ENCODE measurements at places on chromosomes 6 and 20. TPM values are rescaled to one million over a fixed set of nuclear protein-coding genes. Genes with fewer than 3 reads are reported as not detected.

DNA sequence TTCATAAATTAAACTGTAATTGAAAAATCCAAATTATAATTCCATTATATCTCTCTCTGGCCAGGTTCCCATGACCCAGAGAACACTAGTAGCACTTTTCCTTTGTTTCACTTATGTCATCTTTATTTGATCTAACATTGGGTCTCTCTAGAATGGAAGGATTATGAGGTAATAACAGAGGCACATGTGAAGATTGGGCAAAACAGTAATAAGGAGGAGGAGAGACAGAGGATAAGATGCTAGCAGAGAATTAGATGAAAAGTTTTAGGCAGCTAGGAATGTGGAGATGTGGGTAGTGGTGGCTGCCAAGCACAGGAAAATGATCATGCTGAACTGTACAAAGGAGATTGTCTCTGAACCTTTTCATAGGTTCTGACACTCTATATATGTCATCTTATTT, 3.3 kb downstream of the TAB2 start:
- H3K36me3 ChIP-seq: no peaks in the 10 kb centered on the region
- H3K27me3 ChIP-seq: no peaks in the 10 kb centered on the region
- H3K4me3 ChIP-seq: no peak overlapping the region
- no peak overlapping the region for H3K27ac ChIP-seq
- no peak for DNase-seq
- H3K4me1 ChIP-seq: no peaks in the 10 kb centered on the region

DNA sequence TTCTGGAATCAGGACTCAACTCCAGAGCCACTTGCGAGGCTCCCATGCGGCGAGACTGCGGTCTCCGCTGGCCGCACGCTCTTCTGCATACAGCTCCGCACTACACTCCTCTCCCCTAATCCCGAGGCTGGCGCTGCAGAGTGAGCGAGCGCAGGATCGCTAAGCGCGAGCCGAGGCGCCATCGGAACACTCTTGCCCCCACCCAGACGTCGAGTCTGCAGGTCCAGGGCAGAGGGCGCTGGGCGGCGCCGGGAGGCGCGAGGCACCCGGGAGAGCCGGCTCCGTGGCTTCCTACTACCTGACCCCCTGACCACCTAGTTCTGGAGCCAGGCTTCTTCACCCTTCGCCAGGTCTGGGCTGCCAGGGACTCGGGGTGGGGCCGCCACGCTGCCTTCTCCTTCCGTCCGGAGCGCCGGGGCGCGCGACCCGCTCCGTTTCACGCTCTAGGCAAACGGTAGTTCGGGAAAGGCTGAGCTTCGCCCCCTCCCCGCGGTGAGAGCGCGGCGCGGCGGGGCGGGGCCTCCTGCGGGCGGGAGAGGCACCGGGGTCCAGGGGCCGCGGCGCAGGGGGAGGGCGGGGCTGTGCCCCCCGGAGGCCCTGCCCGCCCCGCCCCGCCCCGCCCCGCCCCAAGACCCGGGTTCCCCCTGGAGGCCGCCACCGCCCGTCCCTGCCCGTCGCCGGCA, 5.4 kb upstream of the TUBB2A start:
- DNase-seq: peak; percentile 81
- H3K4me1 ChIP-seq: peaks cover 26% of the 10 kb centered on the region
- peak overlapping the region; percentile 84 for H3K4me3 ChIP-seq
- no peaks in the 10 kb centered on the region for H3K36me3 ChIP-seq
- no peak overlapping the region for H3K27ac ChIP-seq

GRCh38 chr20:43715511-43715910, 11.3 kb downstream of the GTSF1L start:
- no peaks in the 10 kb centered on the region for H3K4me1 ChIP-seq
- H3K36me3 ChIP-seq: peaks cover 72% of the 10 kb centered on the region
- no peak overlapping the region for H3K27ac ChIP-seq
- no peak for DNase-seq
- no peak overlapping the region for H3K4me3 ChIP-seq
- H3K27me3 ChIP-seq: no peaks in the 10 kb centered on the region

DNA sequence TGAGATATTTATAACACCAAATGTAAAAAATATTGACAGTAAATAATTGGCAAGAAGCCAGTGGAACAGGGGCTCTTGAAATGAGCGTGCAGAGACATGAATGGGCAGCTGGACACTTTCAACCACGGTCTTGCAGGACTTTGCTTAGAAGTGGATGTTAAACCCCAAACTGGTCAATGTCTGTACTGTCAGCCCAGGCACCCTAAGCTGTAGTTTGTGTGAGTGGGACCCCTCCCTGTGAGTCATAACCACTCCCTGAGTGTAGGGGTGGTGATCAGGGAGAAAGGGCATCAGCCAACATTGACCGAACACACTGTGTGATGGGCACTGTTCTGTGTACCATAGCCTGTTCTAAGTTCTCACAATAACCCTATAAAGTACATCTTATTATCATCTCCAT, 108.6 kb downstream of the FIG4 start:
- DNase-seq: no peak
- H3K4me3 ChIP-seq: no peak overlapping the region
- H3K4me1 ChIP-seq: peaks cover 2% of the 10 kb centered on the region
- H3K27me3 ChIP-seq: no peaks in the 10 kb centered on the region

DNA sequence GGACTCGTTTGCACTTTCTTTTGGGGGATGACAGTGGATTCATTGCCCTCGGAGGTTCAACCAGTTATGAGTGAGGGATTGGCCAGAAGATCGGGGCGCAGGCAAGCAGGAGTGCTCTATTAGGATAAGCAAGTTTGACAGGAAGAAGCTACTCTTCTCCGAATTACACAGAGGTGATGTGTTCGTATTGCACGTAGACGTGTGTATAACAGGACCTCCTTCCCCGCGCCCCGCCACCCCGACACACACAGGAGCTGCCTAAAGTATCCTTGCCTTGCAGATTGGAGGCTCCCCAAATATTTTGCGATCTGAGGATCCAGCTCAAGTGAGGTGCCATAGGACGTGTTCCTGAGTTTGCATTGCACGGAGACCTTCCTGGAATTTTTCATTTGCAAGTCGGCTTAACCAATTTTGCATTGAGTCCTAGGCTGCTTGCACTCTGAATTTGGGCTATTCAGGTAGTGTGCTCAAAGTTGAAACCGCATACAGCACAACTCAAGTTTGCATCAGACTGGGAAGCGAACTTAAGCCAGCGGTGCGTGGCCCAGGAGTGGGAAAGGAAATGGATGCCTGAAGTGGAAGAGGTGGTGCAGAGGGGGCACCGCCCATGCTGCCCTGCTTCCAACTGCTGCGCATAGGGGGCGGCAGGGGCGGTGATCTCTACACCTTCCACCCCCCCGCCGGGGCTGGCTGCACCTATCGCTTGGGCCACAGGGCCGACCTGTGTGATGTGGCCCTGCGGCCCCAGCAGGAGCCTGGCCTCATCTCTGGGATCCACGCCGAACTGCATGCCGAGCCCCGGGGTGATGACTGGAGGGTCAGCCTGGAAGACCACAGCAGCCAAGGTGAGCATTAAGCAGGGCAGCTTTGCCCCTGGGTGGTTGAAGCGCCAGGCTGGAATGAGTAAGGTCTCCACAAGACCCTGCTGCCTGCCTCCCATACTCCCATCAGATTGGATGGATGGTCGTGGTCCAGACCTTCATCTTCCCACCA, 770 bp downstream of the TCF19 start:
- no peaks in the 10 kb centered on the region for H3K27me3 ChIP-seq
- peaks cover 59% of the 10 kb centered on the region for H3K36me3 ChIP-seq
- H3K27ac ChIP-seq: no peak overlapping the region
- peak overlapping the region; percentile 92 for H3K4me3 ChIP-seq
- peaks cover 11% of the 10 kb centered on the region for H3K4me1 ChIP-seq
- peak; percentile 78 for DNase-seq

DNA sequence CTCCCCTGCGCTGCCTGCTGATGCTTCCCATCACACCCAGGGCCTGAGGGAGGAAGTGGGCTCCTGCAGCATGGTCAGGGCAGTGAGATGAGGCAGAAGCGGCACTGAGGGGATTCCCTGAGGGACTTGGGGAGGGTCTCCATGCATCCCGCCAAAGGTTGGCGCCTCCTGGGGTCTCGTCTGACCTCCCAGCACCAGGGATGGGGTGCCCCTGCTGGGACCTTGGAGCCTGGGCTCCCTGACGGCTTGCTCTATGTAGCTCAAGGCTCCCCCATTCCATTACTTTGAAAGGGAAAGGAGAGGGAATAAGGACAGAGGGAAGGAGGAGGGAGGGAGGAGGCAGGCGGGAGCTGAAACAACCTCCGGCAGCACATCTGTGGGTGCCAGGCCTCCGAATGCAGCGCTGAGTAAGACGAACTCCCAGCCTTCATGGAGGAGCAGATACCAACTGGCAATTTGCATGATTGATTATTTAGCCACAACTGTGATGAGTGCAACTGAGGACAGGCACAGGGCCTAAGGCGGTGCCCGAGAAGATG, 259.3 kb downstream of the ERMARD start:
- H3K4me3 ChIP-seq: no peak overlapping the region
- no peak overlapping the region for H3K27ac ChIP-seq
- peaks cover under 1% of the 10 kb centered on the region for H3K36me3 ChIP-seq

DNA sequence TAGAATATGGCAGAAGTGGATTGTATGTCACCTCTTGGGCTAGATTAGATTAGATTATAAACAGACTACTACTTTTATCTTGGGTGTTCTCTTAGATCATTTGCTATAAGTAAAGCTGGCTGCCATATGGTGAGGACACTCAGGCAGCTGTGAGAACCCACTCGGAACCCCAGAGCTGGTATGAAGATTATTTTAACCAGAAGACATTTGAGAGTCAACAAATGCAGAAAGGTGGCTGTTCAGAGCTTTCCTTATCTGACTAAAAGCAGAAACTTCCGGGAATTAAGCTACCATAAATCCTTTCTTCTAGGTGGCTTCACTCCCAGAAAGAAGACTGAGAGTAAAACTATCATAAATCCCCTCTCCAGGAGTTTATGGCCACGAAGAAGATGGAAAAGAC, 91.9 kb downstream of the RNGTT start:
- no peaks in the 10 kb centered on the region for H3K27me3 ChIP-seq
- H3K4me1 ChIP-seq: no peaks in the 10 kb centered on the region
- DNase-seq: no peak

- no peak overlapping the region for H3K27ac ChIP-seq
- no peaks in the 10 kb centered on the region for H3K27me3 ChIP-seq
- DNase-seq: no peak
- H3K4me3 ChIP-seq: no peak overlapping the region
- peaks cover 10% of the 10 kb centered on the region for H3K4me1 ChIP-seq
Observed at GRCh38 chr6:166541876-166542579, 44.5 kb downstream of the RAMACL start.

The FHL5 gene
- total RNA-seq: not detected

The PAK5 gene
- total RNA-seq: 0.20 TPM

DNA sequence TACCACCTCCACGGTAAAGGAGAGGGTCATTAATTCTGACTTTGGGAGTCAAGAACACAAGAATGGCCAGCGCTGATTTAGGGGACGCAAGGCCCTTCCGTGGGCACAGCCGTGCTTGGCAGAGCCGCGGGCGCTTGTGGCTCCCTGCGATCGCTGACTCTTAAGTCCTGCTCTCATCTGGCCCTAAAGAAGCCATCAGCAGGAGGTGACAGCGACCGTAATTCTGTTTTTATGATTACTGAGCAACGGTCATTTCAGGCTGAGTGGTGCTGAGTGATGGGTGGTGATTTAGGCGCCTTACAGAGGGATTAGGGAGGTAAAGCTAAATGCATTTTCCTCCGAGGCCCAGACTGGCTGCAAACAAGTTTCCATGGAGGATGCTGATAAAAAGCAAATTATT, 364.6 kb upstream of the SULF2 start:
- no peak for DNase-seq
- H3K27ac ChIP-seq: no peak overlapping the region
- no peaks in the 10 kb centered on the region for H3K36me3 ChIP-seq
- no peaks in the 10 kb centered on the region for H3K4me1 ChIP-seq

GRCh38 chr6:26197933-26198721, 110.9 kb downstream of the HFE start:
- peak overlapping the region; percentile 90 for H3K27ac ChIP-seq
- DNase-seq: peak; percentile 56
- no peaks in the 10 kb centered on the region for H3K27me3 ChIP-seq

GRCh38 chr6:26388014-26388413, 5.1 kb downstream of the BTN2A2 start:
- no peak for DNase-seq
- H3K27me3 ChIP-seq: no peaks in the 10 kb centered on the region
- peaks cover 21% of the 10 kb centered on the region for H3K36me3 ChIP-seq
- H3K4me1 ChIP-seq: peaks cover 5% of the 10 kb centered on the region
- no peak overlapping the region for H3K27ac ChIP-seq

DNA sequence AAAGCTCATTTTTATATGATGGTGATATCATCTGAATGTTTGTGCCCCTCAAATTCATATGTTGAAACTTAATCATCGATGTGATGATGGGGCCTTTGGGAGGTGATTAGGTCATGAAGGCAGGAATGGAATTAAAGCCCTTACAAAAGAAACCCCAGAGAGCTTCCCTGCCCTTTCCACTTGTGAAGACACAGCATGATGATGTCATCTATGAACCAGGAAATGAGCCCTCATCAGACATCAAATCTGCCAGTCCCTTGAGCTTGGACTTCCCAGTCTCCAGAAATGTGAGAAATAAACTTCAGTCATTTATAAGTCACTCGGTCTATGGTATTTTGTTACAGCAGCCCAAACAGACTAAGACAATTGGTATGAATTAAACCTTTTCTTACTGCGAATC, 153.1 kb downstream of the MYB start:
- H3K36me3 ChIP-seq: no peaks in the 10 kb centered on the region
- no peak overlapping the region for H3K27ac ChIP-seq
- H3K4me3 ChIP-seq: no peak overlapping the region
- no peaks in the 10 kb centered on the region for H3K27me3 ChIP-seq
- H3K4me1 ChIP-seq: no peaks in the 10 kb centered on the region

The TP53INP2 gene
- total RNA-seq: 8.0 TPM

The CD40 gene
- total RNA-seq: 7.8 TPM

- no peak for DNase-seq
- no peaks in the 10 kb centered on the region for H3K4me1 ChIP-seq
- H3K27ac ChIP-seq: no peak overlapping the region
Observed at GRCh38 chr6:135555550-135555949, 58.0 kb upstream of the AHI1 start.

- H3K4me1 ChIP-seq: no peaks in the 10 kb centered on the region
- H3K27ac ChIP-seq: no peak overlapping the region
- no peaks in the 10 kb centered on the region for H3K36me3 ChIP-seq
- no peaks in the 10 kb centered on the region for H3K27me3 ChIP-seq
- H3K4me3 ChIP-seq: no peak overlapping the region
Observed at GRCh38 chr6:89368999-89369398, 16.5 kb upstream of the UBE2J1 start.

GRCh38 chr6:68636666-68637065, 1.6 kb downstream of the ADGRB3 start:
- no peak for DNase-seq
- H3K4me1 ChIP-seq: peaks cover 6% of the 10 kb centered on the region
- no peak overlapping the region for H3K4me3 ChIP-seq
- H3K27ac ChIP-seq: no peak overlapping the region

DNA sequence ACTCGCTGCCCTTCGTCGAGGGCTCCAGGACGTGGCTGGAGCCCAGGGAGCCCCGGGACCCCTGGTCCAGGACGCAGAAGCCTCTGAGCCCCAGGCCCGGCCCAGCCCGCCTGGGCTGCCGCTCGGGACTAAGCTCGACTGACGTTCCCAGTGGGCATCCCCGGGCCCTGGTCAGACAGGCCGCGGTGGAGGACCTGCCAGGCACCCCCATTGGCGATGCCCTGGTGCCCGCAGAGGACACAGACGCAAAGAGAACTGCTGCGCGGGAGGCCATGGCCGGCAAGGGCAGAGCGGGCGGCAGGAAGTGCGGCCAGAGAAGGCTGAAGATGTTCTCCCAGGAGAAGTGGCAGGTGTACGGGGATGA, 28.9 kb downstream of the ZNF831 start:
- DNase-seq: no peak
- no peak overlapping the region for H3K4me3 ChIP-seq
- no peaks in the 10 kb centered on the region for H3K36me3 ChIP-seq
- no peaks in the 10 kb centered on the region for H3K27me3 ChIP-seq
- no peaks in the 10 kb centered on the region for H3K4me1 ChIP-seq

The KIF25 gene
- total RNA-seq: 0.59 TPM

Measured in H9 (cell line).